ENCODE measurements at places on chromosomes 3 and 15.
A peak's percentile ranks its signal among the peaks of the same experiment; 100 is the strongest.

DNA sequence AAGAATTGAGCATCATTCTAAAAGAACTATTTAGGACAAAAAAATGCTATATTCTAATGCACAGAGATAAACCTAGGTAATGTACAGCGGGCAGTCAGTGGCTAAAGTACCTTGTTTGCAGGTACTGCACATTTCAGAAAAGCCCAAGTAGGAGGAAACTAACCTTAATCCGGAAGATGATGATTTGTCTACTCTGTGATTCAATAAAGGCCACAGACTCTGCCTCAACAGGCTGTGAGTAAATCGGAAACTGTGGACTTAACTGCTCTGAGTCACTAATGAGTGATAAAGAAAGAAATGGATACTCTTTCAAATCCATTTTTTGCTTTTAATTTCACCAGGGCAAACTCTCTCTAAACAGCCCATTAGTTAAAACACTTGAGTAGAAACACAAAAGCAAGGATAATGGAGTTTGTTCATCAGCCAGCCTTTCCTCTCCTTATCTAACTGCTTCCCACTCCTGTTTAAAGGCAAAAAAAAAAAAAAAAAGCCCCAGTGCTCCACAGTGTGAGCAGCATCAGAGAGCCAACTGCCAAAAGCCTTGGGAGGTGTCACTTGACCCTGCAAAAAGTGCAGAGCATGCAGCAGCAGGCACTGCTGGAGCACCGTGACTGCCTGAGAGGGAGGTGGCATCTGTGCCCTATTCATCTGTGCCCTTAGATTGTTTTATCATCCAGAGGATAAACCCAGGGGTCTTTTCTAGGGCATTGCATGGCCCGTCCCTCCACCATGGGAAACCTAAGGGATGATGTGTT is 187.7 kb downstream of the SATB1 start:
- DNase-seq: peak; percentile 55

- no peak for DNase-seq
Measured at GRCh38 chr3:118607915-118608820, 426.5 kb downstream of the IGSF11 start.

DNA sequence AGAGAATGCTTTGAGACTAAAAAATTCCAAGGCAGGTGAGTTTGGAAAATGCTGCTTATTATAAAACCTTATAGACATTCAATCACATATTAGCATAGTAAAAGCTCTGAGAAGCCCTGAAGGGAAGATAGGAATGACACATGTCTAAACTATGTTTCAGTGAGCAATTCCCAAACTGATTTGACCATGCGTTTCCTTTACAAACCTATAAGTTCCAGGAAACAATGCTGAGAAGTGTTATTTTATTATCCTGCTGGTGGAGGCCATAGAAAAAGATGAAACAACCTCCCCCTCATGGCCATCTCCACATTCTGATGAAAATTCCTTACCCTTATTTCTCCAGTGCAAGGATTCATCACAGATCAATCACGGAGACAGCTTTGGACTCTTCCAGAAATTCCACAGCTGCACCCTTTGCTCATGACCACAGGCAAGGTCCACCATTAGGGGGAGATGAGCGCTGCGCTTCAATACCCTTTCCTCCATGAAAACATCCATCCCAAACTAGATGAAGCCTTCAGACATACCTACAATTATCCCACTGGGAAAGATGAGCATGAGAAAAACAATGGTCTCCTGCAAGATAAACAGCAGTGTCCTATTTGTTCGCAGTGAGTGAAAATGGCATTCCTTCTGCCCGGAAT is 372.1 kb downstream of the MAGI1 start:
- DNase-seq: no peak

DNA sequence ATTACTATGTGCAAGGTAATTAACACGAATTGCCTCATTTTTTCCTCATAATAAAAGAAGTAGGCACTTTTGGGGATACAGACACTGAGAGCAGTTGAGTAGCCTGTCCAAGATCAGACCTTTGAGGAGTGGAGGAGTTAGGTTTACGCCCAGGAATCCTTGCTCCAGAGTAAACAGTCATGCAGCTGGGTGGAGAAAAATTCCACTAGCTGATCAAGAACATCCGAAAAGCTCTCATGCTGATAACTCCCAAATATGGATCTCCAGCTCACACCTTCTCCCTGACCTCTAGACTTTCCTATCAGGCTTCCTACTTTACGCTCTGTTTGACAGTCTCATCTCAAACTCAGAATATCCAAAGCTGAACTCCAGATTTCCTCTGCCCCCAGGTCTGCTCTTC is 53.3 kb downstream of the ST6GAL1 start:
- DNase-seq: no peak

- DNase-seq: no peak
Measured at GRCh38 chr3:114866430-114866829, 280.7 kb downstream of the ZBTB20 start.

DNA sequence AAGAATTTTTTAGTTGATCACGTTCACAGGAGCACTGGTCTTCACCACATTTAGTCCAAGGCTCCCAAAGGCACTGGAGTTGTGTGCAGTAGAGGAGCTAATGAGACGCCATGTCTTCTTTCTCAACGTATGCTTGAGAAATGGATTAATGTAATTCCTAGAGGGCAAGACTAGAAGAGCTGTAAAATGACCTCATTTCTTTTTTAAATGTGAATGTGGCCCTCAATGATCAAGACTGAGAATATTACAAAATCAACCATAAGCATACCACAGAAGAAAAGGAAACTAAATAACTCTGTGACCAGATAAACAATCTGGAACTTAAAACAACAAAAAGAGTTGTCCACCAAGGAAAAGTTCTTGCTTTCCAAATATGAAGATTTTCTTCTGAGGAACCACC is 112.1 kb upstream of the THBS1 start:
- no peak for DNase-seq

DNA sequence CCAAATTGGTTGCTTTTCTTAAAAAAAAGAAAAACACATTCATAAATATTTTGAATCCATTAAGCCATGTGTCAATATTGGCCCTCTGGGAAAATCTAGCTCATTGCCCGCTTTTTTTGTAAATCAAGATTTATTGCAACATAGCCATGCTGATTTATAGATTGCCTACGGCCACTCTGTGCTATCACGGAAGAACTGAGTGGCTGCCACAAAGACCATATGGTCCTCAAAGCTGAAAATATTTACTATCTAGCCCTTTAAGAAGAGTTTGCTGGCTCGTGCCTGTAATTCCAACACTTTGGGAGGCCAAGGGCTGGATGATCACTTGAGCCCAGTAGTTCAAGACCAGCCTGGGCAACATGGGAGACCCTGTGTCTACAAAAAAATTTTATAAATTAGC is 45.9 kb downstream of the IL5RA start:
- DNase-seq: no peak

GRCh38 chr3:155233213-155233612 is 60.3 kb downstream of the STRIT1 start:
- DNase-seq: peak; percentile 80

DNA sequence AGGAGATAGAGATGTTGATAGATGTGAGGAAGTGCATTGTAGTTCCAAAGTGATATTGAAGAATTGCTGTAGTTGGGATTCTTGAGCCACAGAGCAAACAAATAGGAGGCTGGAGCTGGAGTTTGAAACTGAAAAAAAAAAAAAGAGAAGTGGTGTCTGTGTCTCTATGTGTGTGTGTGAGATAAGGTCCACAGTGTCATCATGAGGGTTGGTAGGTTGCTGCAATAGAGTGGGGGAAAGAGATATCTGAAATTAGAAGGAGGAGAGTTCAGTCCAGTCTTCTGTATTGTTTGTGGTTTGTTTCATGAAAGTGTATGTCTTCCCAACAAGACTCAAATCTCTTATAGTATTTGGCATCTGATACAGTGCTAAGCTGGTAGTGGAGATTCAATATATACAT is 37.3 kb upstream of the CACNA1D start:
- no peak for DNase-seq

GRCh38 chr3:177251755-177252154 is 54.5 kb upstream of the TBL1XR1 start:
- DNase-seq: no peak

DNA sequence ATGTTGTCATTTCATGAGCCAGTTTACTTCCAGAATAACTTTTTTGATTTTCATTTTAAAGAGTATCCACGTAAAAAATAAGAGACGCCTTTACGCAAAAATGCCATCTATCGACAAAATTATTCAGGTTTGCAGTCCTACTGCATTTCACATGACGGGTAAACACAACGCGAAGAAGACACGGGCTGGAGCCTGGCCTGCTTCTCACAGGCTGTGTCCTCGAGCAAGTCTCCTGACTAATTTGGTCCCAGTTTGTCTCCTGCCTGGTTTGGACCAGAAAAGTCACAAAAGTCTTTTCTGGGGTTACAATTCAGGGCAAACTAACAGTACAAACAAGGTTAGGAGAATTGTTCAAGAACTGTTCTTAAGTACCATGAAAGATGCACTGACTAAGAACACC is 51.7 kb downstream of the CHSY1 start:
- DNase-seq: no peak

GRCh38 chr15:65834603-65835282 is 34.5 kb upstream of the RAB11A start:
- DNase-seq: no peak

DNA sequence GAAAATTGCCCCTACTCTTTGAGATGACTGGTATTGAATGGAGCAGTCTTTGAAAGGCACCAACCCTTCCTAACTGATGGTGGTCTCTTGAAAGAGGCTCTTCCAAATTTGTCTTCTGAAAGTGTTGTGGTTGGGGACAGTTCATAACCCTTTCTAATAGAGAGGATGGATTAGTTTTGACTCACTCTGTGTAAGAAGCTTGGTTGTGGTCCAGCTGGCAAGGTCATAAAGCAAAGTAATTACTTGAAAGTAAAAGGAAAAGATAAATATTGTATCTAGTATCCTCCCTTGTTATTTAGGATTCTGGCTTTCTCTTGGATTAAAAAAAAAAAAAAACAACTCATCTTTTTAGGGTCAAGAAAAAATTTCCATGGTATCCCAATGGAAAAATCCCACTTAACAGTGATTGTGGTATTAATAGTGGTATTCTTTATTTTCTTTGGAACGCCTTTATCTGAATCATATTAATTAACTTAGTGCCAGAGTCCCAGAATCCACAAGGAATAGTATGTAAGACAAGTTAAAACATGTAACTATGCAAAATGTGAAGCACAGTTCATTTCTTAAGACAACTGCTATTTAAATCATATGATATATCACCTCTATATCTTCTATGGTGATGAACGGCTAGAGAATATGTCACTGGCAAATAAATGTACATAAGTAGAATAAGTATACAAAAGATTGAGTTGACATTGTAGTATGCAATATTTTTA is 469.3 kb upstream of the CDIN1 start:
- peak; percentile 30 for DNase-seq

GRCh38 chr3:8987645-8988383 is 24.5 kb upstream of the RAD18 start:
- DNase-seq: peak; percentile 60

GRCh38 chr15:27805261-27806220 is 293.6 kb downstream of the OCA2 start:
- DNase-seq: no peak

- DNase-seq: peak; percentile 97
Measured at GRCh38 chr3:141407047-141407446, 38.7 kb downstream of the ZBTB38 start.

DNA sequence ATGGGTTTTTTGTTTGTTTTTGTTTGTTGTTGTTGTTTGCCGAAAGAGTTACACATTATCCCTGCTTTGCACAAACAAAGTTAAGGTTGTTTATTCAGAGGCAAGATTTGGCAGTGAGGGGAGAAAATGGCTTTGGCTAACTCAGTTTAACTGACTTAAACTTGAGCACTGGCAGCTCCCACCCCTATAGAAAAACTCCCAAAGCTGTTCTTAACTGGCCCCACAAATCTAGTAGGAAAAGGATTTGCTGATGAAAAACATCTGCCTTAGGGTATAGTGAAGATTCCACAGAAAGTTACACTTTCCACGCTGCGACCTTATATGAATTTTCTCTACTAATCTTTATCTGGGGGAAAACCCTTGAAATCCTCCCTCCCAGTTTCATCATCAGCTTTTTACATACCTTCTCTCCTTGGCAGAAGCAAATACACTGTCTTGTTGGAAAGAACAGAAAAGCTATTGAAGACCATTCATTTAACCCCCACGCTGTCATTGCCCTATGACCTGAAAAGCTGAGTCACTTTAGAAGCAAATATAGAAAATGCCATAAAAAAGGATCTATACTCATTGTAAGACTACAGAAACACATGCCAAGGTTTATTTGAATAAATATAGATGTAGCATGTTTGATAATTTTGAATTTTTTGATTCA is 551.7 kb downstream of the NR2F2 start:
- DNase-seq: no peak

DNA sequence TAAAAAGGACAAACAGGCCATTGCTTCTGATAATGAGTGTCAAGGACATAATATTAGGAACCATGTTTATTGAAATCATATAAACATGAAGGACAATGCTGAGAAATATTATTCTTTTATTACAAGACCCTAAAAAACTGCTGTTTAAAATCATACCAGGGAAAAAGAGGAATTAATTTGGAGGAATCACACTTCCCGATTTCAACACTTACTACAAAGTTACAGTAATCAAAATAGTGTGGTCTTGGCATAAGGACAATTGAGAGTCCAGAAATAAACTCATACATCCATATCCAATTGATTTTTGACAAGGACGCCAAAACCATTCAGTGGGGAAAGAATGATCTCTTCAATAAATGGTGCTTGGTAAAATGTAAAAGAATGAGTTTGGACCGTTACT is 13.0 kb downstream of the CYP1A1 start:
- no peak for DNase-seq

DNA sequence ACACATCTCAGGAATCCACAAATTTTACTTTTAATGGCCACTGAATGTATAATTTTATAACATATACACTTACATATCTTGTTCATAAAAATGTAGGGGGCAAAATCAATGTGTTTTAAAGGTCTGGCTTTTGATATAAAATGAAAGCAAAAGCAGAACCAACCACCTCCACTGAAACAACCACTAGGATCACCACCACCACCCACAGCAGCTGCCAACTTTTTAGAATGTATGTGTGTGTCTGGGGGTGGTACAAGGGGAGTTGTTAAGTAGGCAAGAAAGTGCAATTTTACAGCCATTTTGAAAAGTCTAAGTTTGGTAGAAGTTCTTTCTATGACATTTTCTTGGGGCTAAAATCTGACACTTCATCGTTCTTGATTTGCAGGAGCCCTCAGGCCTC is 44.0 kb downstream of the OTOL1 start:
- no peak for DNase-seq

- DNase-seq: no peak
Measured at GRCh38 chr3:113534365-113534764, 2.0 kb downstream of the SIDT1 start.

GRCh38 chr3:5579946-5580345 is 392.4 kb downstream of the EDEM1 start:
- no peak for DNase-seq

DNA sequence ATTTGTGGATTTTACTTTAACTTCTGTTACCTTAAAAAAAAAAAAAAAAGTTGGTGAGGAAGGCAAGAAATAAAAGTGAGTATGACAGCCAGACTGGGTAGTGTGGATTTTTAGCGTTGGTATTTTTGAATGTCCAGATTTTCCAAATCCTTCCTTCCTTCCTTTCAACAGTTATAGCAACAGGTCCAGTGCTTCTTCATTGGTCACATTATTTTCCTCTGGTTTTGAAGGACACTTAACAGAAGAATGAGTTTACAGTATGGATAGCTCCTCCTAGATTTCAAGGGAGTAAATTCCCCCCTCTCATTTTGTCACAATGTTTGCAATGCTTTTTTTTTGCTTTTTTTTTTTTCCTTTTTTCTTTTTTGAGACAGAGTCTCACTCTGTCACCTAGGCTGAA is 6.4 kb downstream of the MAPKBP1 start:
- no peak for DNase-seq

- DNase-seq: peak; percentile 79
Measured at GRCh38 chr15:29103824-29104565, 165.6 kb downstream of the NSMCE3 start.

All from brain microvascular endothelial cell (primary cell).